ENCODE measurements at places on chromosomes 7 and 10.

- DNase-seq: no peak
Measured at GRCh38 chr7:129067943-129068548, 13.1 kb upstream of the TNPO3 start.

GRCh38 chr10:11612021-11613001, 861 bp upstream of the USP6NL start:
- DNase-seq: peak; percentile 9

GRCh38 chr7:72101444-72101843, 310.7 kb downstream of the CALN1 start:
- no peak for DNase-seq

GRCh38 chr10:132484922-132485321, 52.7 kb upstream of the INPP5A start:
- DNase-seq: no peak

DNA sequence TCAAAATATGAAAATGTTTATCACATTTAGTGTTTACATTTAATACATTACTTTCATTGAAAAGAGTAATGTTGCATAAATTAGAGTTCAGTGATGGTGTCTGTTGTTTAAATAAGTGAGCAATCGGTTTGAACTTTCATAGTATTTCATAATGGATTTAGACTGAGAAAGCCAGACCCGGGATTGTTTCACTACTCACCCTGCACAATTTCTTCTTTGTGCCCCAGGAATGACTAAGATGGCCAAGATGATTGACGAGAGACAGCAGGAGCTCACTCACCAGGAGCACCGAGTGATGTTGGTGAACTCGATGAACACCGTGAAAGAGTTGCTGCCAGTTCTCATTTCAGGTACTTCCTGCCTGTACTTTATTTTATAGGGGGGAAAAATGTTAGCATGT, 74.6 kb downstream of the VCL start:
- peak; percentile 49 for DNase-seq

DNA sequence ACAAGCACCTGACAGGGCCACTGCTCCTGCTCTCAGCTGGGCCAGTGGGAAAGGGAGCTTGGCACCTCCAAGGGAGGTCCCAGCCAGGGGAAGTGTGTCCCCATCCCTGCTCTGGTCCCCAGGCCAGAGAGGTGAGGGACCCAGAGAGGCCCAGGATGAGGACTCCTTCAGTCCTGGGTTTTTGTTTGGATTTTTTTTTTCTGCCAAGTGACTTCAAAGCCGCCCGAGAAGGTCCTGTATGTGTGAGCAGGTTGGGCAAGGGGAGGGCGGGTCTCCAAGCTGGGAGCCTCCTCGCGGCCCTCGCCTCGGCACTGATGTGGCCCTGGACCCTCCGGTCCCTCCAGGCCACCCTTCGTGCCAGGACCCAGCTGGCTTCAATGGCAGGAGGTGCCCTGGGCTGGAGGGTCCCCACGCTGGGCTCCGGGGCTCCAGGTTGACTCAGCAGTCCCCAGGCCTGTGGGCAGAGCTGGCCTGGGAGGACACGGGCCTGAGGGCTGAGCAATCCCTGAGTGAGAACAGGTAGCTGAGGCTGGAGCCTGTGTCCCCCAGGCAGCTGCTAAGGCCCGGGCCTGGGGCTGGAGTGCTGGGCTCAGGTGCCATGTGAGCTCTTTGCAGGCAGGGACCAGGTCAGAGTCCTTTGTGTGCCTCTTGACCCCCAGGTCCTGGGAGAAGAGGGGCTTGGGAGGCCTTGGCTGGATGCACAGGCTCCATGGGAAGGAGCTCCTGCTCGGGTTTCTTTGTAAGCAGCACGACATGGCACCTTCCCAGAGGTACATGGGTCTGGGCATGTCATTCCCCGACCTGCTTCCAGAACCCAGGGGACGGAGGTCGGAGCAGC, 140.6 kb downstream of the FAM53B start:
- DNase-seq: no peak

DNA sequence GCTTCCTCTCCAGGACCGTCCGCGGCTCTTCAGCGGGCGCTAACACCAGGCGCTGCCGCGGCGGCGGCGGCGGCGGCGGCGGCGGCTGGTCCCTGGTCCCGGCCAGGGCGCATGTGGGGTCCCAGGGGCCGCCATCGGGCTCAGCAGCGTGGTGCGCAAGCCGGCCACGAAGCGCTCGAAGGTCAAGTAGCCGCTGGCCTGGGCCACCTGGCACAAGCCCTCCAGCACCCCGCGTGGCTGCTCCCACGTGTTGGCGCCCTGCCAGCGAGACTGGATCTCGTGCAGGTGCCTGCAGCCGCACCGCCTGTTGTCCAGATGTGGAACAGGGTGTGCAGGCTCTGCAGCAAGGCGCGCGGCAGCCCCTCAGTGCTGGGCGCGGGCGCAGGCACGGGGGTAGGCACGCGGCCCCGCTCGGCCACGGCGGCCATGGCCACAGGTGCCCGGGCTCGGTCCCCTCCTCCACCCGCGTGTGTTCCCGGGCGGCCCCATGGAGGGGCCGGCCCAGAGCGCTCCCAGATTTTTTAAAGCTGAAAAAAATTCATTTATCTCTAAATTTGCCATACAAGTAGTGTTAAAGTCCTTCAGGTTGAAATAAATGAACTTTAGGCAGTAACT, 884.2 kb upstream of the ZNF722 start:
- DNase-seq: no peak

- DNase-seq: no peak
Measured at GRCh38 chr7:27194686-27195379, 5.1 kb downstream of the HOXA13 start.

All from MCF 10A (cell line).